Esophagus squamous epithelium (tissue), 5 donors: ENCODE measurements at places on chromosomes 6 and 20.

- no peak for DNase-seq
These were observed 17.8 kb upstream of the ASF1A start for GRCh38 chr6:118876198-118876597.

GRCh38 chr6:142235272-142235671 lies 66.5 kb upstream of the ADGRG6 start:
- no peak for DNase-seq

- DNase-seq = no peak
These were observed 6.6 kb downstream of the TRAM2 start for GRCh38 chr6:52570291-52570700.

DNA sequence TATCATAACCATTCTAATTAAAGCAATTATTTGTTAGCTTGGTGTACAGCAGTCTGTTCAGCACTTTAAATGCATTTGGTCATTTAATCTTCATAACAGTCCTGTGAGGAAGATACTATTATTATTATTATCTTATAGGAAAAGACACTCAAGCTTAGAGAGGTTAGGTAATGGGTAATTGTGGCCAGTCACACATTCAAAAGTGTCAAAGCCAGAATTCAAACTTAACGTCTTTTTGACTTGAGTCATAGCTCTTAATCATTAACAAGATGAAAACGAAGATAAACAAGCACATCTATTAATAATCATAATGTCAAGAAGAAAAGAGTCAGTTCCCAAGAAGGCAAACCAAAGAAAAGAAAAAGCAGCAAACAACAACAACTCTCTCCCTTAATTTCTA lies 251.0 kb downstream of the SYNE1 start:
- DNase-seq = no peak

- no peak for DNase-seq
These were observed 97.5 kb downstream of the MAFB start for GRCh38 chr20:40591536-40591935.

DNA sequence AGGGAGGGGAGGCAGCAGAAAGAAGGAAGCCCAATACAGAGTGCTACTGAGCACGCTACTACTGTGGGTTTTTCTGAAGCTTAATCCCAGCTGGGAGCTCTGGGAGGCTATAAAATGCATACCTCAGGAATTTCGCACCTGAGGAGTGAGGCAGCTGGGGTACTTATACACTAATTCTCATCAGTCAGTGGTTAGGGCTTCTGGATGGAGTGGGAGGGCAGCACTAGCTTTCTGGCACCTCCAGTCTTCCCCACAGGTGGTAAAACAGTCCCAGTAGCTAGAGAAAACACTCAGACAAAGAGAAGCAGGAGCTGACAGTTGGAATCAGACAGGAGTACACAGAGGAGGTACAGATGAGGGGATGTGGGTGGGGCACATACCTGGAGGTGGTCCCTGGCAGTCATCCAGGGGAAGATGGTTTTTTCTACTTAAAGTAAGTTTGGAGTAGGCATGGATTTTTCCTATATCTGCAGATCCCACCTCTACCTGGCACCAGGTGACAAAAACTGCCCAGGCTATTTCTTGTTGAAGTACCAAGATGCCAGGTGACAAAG lies 37.8 kb downstream of the CPXM1 start:
- DNase-seq = no peak

GRCh38 chr6:36563928-36564284 lies 16.6 kb upstream of the STK38 start:
- no peak for DNase-seq

- no peak for DNase-seq
These were observed 53.6 kb downstream of the CCN2 start for GRCh38 chr6:131897621-131898020.
